ENCODE measurements at places on chromosomes 5 and 9.

GRCh38 chr5:54761213-54761701 is 224.1 kb downstream of the ESM1 start:
- DNase-seq, result no peak

DNA sequence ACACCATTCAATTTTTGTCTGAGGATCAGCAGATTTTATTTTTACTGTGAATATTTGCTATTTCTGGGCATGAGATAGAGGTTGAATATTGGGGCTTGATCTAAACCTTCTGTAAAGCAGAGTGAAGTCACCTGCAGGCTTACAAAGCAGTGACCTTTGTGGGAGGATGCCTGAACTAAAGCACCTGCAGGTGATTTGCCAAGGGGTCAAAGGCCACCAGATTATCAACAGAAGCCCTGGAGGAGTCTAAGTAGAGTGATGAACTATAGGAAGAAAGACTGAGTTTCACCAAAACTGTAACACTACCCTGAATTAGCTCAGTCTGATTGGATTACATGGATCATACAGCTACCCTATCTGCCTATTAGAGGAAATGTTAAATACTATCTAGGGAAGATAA is 144.3 kb upstream of the PRLR start:
- DNase-seq, result no peak

DNA sequence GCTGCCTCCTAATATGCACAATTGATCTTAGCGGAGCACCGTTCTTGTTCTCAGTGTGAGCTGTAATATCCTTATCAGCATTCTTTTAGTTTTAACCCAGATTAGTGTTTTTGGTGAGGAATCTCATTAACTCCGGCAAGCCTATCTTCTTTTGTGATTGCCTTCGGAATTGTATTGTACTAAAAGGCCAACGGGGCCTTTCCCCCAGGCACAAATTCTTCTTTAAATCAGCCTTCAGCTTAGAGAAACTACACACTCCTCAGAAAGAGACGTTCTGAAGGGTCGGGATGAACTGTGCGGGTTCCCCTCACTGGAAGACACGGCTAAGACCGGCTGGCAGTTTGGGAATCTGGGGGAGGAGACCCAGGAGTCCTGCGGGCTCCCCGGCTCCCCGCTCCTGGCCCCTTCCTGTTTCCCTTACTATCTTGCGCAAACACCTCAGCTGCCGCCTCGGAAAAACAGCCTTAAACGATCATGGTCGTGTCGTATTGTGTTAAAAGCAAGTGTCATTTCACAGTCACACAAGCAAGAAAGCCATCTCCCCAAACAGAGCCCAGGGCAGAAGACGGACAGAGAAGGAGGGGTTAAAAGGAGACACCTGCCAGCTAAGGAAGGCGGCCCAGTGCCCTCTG is 353.1 kb upstream of the IRX2 start:
- DNase-seq, result no peak

DNA sequence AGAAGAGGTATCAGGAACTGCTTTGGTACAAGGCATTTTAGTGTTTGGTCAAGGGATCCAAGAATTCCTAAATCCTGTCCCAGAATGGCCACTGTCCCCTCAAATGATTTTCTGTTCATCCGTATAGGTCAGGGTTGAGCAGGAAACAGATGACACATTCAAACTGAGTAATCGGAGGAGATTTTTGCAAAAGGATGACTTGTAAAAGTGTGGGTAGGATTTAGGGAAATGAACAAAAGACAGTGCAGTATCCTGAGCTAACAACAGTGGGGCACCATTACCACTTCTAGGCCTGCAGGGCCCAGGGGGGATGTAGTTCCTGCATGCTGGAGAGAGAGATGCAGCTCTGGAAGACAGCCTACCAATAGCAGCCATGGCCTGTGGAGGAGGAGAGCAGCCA is 290.1 kb downstream of the ZSWIM6 start:
- no peak for DNase-seq

DNA sequence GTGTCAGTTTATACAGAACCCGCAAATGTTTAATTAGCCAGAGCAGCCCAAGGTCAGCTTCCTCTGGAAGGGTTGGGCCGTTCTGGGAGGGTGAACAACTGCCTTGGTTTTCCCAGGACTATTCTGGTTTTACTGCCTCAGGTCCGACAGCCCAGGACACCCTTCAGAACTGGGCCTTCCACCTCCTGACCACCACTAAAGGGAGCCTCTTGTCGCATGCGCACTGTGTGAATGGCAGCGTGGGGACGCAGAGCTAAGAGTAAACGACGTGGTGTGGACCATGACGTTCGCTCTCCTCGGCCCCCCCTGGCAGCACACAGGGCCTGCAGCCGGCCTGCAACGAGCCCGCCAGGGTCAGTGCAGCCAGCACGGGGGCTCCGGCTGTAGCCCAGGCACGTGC is 214.9 kb downstream of the FANCC start:
- DNase-seq, result no peak

DNA sequence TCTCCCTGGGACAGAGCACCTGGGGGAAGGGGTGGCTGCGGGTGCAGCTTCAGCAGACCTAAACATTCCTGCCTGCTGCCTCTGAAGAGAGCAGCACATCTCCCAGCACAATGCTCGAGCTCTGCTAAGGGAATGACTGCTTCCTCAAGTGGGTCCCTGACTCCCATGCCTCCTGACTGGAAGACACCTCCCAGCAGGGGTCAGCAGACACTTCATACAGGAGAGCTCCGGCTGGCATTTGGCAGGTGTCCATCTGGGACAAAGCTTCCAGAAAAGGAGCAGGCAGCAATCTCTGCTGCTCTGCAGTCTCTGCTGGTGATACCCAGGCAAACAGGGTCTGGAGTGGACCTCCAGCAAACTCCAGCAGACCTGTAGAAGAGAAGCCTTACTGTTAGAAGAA is 77.2 kb downstream of the SLCO6A1 start:
- DNase-seq, result no peak

GRCh38 chr5:140182075-140182711 is 7.2 kb downstream of the CYSTM1 start:
- DNase-seq, result no peak

All from NCI-H526 treated with DMSO at 0.1 percent for 48 hours (cell line).